GM23248 (cell line): ENCODE measurements at places on chromosomes 7 and 10.

DNA sequence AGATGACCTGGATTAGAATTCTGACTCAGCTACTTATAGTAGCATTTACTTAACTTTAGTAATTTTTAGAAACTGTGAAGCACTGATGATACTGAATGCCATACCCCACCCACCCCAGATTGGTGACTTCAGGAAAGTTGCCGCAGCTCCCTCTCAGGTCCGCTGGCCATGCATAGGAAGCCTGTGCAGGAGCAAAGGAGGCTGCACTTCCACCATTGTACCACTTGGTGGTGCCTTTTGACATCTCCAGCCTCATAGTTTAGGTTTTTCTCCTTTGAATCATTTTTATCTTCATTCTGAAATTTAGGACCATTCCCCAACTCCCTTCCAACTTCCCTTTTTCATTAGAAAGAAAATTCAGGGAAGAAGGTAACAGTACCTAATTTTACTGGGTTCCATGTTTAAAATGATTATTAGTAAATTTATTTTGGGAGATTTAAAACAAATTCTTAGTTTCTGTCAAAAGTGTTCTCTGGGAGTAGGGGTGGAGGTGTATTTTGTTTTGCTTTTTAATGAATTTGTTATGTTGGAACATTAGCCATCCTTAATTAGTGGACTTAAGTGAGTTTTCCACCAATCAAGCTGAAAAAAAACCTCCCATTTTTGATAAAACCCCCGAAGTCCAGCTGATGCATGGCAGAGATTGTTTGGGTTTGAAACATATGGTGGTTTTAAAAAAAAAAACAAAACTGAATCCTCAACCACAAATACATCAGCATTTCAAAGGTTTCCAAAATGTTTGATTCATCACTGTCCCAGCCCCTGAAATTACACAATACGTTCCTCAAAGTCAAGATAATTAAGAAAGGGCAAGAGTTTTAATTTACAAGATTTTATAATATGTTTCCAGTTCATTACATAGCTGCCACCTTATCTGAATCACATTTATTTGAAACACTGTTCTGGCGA, 109.6 kb downstream of the WNT2 start:
- peak; percentile 73 for DNase-seq

GRCh38 chr10:114773197-114773532, 48.4 kb upstream of the FHIP2A start:
- DNase-seq, result no peak

DNA sequence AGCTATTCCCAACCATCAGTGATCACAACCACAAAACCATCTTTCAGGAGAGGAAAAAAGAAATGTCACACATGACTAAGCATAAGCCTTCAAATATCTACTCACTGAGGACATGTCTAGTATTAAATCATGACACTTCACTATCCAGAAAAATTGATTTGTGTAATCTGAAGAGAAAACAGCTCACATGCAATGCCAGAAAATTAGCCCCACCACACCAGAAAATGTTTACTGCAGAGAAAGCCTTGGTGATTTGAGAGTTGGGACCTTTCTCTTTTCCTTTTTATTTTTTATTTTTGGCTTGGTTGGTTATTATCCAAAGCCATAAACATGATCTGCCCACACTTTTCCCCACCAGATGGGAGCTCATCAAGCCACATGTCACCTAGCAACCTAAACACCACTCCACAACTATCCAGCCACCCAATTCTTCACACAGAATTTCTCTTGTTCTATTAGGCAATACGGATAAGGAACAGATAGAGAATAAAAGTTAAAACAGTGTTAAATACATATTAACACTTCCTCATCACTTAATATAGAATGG, 3.1 kb downstream of the PARD3 start:
- DNase-seq, result peak; percentile 50

DNA sequence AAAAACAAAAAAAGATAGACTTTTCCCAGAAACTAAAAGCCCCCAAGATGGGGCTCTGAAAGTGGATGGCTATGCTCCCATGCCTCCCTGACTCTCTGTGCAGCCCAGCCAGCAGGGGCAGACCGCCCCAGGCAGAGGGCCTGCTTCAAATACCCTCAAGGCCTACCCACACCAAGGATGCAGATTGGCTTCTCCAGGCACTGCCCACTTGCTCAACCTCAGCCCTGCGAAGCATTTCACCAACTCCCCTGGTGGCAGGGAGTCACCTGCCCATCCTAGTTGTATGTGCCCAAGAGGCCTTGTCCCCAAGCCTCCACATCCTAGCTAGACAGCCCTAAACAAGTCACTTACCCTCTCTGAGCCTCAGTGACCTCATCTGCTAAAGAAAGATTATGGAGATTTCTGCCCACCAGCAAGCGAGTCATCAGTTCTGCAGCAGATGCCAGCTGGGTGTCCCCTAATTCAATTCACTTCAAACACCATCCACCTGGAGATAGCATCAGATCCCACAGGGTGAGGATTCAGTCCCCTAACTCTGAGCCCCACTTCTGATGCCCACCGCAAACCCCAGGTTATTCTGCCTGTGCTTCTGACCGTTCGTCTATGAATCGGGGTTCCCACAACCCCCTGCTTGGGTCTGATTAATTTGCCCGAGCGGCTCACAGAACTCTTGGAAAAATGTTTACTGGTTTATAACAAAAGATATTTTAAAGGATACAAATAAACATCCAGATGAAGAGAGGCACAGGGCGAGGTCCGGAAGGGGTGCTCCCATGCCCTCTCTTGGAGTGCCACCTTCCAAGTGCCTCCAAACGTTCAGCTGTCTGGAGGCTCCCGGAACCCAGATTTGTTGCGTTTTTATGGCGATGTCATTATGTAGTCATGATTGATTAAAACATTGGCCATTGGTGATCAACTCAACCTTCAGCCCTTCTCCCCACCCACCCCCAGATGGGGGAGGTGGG, 18.6 kb upstream of the ZMIZ1 start:
- DNase-seq, result peak; percentile 67

- DNase-seq, result no peak
Observed at GRCh38 chr7:138892812-138893211, 88.4 kb downstream of the KIAA1549 start.

GRCh38 chr10:119859420-119860258, 13.0 kb downstream of the MCMBP start:
- DNase-seq, result peak; percentile 69

- DNase-seq, result no peak
Observed at GRCh38 chr10:86232644-86233043, 134.0 kb downstream of the GRID1 start.

DNA sequence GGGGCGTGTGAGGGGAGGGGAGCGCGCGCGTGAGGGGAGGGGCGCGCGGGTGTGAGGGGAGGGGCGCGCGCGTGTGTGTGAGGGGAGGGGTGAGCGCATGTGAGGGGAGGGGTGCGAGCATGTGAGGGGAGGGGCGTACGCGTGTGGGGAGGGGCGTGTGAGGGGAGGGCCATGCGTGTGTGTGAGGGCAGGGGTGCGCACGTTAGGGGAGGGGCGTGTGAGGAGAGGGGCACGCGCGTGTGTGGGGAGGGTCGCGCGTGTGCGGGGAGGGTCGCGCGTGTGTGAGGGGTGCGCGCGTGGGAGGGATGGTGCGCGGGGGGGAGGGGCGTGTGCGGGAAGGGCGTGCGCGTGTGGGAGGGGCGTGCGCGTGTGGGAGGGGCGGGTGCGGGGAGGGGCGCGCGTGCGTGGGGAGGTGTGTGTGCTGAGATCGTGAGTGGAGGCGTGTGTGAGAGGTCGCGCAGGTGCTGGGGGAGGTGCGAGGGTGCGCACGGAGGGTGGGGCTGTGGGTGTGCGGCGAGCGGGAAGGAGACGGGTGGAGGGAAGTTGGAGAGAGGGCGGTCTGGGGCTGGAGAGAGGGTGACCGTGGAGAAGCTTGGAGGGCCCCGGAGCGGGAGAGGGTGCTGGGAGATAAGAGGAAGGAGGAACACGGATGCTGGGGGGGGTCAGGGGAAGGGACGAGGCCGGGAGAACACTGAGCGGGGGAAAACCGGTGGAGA, 19.7 kb downstream of the MXI1 start:
- peak; percentile 60 for DNase-seq

DNA sequence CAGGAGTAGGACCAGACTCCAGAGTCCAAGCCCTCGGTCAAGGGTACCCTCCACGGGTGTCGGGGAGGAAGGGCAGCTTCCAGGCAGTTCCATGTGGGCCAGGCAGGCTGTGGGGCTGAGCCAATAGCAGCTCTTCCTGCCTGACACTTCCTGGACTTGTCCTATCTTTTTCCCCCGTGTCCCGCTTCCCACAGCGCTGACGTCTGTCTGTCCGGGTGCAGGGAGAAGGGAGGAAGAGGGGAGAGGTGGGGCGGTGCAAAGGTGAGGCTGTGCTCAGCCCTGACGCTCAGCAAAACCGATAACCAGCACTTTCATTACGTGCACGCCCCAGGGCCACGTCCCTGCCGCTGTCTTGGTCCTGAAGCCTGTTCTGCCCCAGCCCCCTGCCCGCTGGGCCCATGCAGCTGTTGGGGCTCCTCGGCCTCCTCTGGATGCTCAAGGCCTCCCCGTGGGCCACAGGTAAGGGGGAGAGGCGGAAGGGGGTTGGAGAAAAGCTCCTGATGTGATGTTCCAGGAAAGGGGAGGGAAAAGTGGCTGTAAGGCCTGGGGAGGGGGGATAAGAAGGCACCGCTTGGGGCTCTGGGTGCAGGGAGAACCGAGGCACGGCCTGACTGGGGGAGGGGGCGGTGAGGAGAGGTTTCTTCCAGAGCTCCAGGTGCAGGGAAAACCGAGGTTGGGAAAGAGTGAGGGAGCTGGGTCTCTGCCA, at the start of gene MUC3A:
TSS of gene MUC3A (plus strand) at position 308 of the 706 bp plus-strand sequence. CDS start at position 399, 91 bp downstream.
- DNase-seq, result no peak

DNA sequence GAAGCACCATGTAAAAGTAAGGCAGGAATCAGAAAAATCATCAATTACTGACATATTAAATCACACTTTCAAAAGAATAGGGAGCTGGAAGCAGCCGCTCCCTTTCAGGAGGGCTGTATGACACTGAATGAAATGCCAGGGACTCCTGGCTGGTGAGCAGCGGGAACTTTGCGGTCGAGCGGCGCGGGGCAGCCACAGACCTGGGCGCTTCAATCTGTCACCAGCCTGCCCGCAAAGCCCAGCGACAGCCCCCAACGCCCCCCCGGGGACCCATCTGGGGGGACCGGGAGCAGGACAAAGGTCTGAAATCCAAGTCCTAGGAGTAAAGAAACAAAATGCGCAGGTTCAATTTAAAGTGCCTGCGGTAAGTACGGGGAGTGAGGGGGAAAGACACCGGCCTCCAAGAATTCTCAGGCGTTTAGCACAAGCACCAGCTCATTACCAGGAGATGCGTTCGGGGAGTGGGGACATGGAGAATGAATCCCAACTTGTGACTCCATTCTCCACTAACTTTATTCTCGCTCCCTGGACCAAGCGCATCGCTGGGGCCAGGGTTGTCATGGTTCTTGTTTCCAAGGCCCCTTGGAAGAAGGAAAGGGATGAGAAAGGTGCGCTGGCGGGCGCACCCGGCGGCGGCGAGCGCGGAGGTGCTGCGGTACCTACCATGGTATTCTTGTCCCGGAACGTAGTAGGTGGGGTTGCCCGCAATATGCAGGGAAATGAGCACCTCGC, 824 bp downstream of the RELN start:
- DNase-seq, result peak; percentile 14

- DNase-seq, result peak; percentile 19
Observed at GRCh38 chr10:62911210-62911963, 95.2 kb upstream of the EGR2 start.

GRCh38 chr7:10918093-10918590, 55.5 kb upstream of the PHF14 start:
- no peak for DNase-seq

GRCh38 chr10:80463868-80464267, 9.8 kb downstream of the TSPAN14 start:
- no peak for DNase-seq

GRCh38 chr10:17454161-17455014, at the start of gene ST8SIA6:
Gene ST8SIA6 (minus strand): TSS chr10:17454595. CDS start chr10:17454255, 340 bp downstream.
- DNase-seq, result peak; percentile 74
